ENCODE measurements at places on chromosomes 16 and 17.
A peak's percentile ranks its signal among the peaks of the same experiment; 100 is the strongest.

DNA sequence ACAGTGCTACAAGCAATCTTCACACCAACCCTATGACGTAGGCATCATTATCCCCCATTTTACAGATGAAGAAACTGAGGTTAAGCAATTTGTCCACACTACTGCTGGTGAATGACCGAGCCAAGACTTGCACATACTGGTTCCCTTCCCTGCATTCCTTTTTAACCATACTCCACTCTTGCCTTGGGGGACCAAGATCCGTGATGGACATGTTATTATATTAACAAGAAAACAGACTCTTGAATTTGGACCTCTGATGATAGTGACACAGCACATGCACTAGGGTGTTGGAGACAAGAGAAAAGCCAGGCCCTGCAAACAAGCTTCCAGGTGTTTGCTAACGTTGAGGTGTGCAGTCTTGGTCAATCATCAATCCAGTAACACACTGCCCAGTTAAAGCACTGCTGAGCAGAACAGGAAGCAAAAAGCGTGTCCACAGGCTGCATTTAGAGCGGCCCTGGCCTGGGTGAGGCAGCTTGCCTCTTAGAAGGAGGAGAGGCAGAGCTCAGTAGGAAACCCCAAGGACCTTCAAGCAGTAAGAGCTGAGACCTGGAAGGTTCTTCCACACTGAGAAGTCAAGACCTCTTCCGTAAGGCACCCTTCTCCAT is 36.7 kb downstream of the HNF1B start:
- DNase-seq = no peak

DNA sequence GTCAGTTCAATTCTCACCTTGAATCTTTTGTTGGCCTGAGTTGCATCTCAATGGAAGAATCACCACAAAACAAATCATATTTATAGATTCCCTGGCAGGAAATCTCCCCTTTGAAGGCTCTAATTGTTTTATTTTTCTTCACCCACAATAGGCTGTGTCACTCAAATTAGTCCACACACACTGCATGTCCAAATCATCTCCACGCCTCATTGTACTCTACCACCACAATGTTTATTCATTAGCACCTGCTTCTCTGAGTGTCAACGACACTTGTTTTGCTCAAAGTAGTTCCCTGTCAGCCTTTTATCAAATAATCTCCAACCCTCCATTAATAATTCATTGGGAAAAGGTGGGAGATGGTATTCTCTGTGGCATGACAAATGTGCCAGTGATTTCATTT is 164.3 kb downstream of the ABCC12 start:
- no peak for DNase-seq

DNA sequence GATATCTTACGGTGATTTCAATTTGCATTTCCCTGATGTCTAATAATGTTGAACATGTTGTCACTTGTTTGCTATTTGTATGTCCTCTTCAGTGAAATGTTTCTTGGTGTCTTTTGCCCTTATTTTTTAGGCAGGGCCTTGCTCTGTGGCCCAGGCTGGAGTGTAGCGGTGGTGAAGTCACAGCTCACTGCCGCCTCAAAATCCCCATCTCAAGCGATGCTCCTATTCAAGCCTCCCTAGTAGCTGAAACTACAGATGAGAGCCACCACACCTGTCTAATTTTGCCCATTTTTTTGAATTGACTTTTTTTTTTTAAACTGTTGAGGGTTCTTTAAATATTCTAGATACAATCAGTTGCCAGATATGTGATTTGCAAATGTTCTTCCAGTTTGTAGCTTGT is 8.3 kb downstream of the UBE2G1 start:
- no peak for DNase-seq

- DNase-seq = peak; percentile 78
Measured at GRCh38 chr16:71230122-71230845, at the start of gene HYDIN. HYDIN (minus strand) TSS chr16:71230722; CDS start chr16:71186895, 43,827 bp downstream.

DNA sequence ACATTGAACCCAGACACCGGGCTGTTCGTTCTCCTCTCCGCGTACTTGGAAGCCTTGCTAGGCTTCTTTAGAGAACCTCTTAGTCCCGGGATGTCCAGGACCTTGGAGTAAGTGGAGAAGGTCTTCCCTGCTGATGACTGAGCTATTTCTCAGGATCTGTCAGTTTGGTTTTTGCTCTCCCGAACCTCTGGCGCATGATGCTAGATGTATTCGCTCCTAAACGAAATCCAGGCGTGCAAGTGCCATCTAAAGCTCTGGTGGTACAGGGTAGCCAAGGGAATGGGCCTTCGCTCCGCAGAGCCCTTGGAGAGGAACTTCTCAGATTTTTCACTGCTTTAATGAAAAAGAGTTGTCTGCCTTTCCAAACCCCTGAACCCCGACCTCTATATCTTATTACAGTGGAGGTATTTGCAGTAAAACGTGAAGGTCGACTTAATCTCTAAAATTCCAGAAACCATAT is 547 bp downstream of the VMP1 start:
- no peak for DNase-seq

- DNase-seq = no peak
Measured at GRCh38 chr17:35705705-35706104, 25.7 kb upstream of the RASL10B start.
